Skin of body (tissue), 3 donors: ENCODE measurements at places on chromosomes 1 and 21.
A peak's percentile ranks its signal among the peaks of the same experiment; 100 is the strongest.

GRCh38 chr1:11639372-11639771 lies 14.9 kb downstream of the FBXO2 start:
- no peak for DNase-seq

- no peak for DNase-seq
Measured at GRCh38 chr1:36098650-36099365, 10.1 kb downstream of the ADPRS start.

GRCh38 chr1:61046434-61046833 lies 35.9 kb upstream of the NFIA start:
- DNase-seq: no peak

DNA sequence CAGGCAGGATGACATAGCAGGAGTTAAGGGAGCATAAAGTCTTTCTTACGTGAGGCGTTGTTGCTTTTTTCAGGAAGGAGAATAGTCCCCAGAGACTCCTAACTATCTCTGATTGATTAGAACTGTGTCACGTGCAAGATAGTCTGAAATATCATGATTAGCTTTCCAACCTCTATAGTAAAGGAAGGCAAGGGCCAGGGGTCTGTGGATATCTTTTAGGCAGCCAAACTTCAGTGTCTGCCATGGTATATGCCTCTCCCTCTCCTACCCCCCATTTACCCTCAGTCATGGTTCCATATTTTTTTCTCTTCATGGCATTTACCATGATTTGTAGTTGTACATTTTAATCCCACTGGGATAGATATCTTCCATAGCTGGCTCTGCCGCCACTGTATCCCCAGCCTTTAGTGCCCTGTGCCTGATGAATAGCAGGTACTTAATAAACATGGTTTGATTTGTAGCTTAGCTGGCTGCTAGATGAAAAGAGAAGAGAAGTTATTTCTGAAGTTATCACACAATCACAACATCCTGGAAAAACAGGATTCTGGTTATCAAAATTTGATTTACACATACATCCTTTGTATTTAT lies 318.7 kb upstream of the ST6GALNAC5 start:
- DNase-seq: no peak

- DNase-seq: no peak
Measured at GRCh38 chr1:48757363-48757762, 19.3 kb downstream of the BEND5 start.

GRCh38 chr1:230169454-230170152 lies 102.6 kb downstream of the GALNT2 start:
- DNase-seq: no peak

DNA sequence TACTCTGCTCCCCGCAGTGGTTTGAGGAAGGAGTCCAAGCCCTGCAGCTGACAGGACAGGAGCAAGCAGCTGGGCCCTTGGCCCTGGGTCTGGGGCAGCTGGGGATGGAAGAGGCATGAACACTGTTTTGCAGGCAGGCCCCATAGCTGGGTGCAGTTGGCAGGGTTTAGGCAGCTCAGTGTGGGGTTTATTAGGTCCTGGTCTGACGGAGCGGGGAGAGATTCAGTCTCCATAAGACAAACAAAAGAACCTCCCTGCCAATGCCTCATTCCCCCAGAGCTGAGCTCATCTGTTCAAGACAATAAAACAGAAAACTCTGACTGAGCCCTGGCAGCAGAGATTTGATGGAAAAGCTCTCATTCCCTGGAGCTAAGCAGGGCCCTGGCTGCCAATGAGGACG lies 37.3 kb downstream of the OLFML2B start:
- DNase-seq: peak; percentile 86

DNA sequence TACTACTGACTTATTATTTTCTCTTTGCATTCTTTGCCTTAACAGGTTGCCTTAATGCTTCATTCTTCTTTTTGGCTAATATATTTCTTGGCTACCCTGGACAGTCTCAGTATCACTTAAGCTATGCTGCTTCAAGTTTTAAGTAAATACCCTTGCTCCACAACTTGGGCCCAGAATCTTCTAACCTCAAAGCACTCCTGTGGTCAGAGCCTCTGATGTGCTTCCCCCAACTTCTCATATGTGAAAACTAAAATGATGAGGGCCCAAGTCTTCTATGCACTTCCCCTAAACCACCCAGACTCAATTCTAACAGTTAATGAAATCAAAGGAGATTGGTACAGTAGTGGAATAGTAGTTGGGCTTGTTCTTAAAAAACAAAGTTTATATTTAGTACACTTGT lies 314.1 kb downstream of the PLPP3 start:
- DNase-seq: no peak

DNA sequence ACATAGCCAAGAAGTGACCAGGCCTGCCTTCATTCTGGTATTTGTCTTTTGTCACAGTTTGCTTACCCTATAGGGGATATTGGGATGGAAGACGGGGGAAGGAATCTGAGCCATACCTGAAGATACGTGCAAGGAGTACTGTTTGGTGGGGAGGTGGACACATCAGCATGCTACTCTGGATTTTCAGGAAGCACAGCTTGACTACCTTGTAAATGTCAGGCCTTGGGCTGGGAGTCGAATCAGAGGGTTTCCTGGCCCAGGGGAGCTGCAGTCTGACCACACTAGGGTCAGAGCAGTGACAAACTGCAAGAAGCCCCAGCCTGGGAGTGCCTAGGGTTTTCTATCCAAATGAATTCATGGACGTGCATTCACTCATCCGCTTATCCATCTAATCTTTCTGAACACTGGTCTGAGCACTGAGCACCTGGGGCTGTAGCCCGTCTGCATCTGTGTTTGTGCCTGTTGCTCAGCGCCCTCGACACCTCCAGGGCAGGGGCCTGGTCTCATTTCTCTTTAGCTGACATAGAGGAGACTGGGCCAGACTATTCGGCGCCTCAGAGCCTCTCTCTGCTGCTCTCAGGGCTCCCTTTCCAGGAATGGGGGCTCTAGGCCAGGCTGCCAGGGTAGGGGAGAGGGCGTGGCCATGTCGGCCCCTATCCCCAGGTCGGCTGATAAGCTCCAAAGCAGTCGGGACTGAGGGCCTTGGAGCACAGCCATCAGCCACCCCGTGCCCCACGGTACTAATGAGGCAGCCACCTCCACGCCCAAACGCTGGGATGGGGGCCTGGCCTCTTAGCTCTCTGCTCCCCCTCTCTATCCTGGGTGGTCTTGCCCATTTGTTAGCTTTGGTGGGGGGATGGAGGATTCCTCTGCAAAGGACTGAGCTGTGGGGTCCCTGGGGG lies 47.0 kb upstream of the SLC2A1 start:
- DNase-seq: no peak

GRCh38 chr21:44874497-44875315 lies 1.2 kb upstream of the PTTG1IP start:
- DNase-seq: no peak
